ENCODE measurements at places on chromosomes 16 and 17. TPM values are rescaled to one million over a fixed set of nuclear protein-coding genes. Genes with fewer than 3 reads are reported as not detected.

Gene TEDC2
- 3.6 TPM for total RNA-seq

Gene HOXB2
- total RNA-seq = 2.7 TPM

Gene TVP23A
- not detected for total RNA-seq

Gene GSDMA
- total RNA-seq = not detected

Gene KRT14
- not detected for total RNA-seq

DNA sequence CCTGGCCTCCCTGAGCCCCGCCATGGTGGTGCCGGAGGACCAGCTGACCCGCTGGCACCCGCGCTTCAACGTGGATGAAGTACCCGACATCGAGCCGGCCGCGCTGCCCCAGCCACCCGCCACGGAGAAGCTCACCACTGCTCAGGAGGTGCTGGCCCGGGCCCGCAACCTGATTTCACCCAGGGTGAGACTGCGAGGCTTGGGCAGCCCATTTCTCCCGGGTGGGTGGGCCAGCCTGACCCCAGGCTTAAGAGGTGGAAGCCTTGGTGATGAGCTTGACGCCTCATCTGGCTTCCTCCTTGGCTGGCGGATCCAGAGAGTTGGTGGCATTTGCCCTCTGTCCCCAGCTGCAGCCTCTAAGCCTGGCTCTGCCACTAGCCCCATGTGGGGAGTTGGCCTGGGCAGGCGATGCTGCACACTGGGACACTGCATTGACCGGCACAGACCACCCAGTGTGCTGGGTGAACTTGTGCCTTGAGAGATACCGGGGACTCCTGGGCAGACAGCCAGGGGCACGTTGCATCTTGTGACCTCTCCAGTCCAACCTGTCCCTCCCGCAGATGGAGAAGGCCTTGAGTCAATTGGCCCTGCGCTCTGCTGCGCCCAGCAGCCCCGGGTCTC is 3.0 kb downstream of the CDT1 start:
- DNase-seq = no peak

DNA sequence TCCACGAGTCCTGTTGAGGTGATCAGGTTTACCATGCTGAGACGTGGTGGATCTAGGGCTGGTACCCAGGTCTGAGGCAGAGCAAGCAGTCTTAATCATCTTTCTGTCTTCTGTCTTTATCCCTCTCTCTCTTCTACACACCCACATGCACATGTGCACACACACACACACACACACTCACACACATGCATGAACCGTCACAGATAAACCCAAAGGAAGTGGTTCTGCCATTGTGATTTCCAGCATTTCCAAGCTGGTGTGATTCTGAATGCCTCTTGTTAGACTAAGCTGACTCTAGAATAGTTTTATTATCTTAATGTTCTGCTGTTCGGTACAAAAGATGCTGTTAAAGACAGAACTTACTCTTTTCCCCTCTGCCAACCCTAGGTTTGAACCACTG is 411.8 kb upstream of the SALL1 start:
- no peak for DNase-seq

- DNase-seq = no peak
These were observed 8.6 kb upstream of the PECAM1 start for GRCh38 chr17:64399071-64399766.

GRCh38 chr17:32222621-32223020 is 43.0 kb upstream of the RHBDL3 start:
- peak; percentile 15 for DNase-seq

GRCh38 chr16:11348737-11349598 is 3.7 kb downstream of the RMI2 start:
- no peak for DNase-seq

DNA sequence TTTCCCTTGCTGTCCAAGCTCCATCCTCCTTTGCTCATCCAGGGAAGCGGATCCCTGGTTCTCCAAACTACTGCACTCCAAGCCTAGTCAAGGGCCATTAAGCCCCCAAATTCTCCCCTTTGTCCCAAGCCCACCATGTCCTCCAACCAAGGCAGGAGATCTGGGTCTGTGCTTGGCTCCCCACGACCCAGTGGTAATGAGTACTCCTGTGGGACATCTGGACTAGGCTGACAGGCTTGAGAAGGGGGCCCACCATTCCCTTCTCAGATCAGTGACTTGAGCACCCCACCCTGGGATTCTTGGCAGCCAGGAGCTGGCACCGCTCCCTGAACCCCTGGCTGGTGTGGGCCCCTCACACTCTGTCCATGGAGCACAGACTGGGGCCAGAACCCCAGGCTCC is 17.1 kb downstream of the OSBPL7 start:
- no peak for DNase-seq

DNA sequence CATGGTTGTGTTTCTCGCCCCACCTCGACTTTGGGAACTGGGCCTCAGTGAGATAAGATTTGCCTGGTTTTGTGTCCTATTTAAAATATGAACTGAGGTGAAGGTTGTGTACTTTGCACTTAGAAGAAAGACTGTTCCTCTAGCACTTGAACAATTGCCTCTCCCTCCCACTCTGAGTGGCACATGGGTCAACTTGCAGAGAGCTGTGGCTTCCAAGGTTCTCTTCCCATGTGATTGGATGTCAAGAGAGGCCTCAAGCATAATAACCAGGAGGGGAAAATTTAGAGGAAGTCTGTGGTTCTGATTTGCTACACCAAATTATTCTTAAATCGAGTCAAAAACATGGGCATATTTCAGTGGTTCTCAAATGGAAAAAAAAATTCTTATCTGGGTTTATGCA is 329.2 kb downstream of the HS3ST3B1 start:
- no peak for DNase-seq

- peak; percentile 70 for DNase-seq
These were observed 14.6 kb downstream of the STH start for GRCh38 chr17:46013502-46014165.

- DNase-seq = no peak
These were observed 303.9 kb downstream of the C16orf95 start for GRCh38 chr16:87012954-87013938.

GRCh38 chr17:68325961-68326360 is 34.7 kb downstream of the ARSG start:
- no peak for DNase-seq

GRCh38 chr16:46986896-46987295 is 13.4 kb upstream of the DNAJA2 start:
- DNase-seq = no peak

DNA sequence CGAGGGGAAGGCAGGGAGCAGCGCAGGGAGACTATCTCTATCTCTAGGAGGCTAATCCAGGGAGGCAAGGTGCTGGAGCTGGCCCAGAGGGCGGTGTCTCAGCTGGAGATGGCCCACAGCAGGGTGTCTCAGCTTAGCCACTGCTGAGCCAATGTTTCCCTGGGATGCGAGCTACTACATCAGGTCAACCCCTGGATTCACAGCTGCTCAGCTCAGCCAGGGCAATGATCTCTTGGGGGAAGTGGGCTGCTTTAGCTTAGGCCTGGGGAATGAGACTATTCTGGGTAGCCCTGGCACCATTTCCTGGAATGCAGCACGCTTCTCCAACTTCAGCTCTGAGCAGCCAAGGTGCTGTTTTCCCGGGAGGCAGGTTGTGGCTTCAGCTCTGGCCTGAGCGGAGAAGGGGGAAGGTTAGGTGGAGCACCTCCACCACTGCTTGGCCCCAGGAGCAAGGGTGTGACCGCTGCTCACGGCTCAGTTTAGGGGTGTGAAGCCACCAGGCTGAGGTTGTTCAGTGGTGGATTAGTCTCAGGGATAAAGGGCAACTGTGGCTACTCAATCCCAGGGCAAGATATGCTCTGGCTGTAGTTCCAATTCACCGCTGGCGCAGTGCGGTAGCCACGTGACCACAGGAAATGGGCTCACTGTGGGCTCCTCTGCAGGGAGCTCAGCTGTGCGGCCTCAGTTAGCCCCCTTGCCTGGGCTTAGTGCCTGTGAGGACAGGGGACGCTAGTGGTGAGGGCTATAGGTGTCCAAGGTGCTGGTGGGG is 5.2 kb upstream of the PRSS21 start:
- no peak for DNase-seq

DNA sequence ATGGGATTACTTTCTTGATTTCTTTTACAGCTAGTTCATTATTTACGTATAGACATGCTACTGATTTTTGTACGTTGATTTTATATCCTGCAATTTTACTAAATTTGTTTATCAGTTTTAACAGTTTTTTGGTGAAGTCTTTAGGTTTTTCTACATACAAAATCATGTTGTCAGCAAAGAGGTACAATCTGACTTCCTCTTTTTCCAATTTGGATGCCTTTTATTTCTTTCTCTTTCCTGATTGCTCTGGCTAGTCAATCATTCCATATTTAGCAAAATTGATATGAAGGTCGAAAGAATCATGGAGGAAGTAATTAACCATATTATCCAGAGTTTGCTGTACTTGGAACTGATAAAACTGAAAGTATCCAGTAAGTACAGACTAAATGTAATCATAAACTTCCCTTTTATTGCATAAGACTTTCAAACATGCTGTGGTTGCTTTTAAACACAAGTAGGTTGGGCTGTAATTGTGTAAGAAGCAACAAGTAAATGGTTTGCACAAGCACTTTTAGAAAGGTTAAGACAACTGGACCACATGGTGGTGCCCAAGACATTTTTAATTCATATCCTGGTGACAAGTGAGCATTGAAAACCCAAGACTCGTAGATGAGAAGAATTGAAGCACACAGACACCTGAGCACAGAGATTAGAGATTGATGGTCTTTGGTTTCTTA is 8.4 kb downstream of the GDE1 start:
- peak; percentile 29 for DNase-seq

GRCh38 chr17:58331815-58332777 is 3.5 kb upstream of the TSPOAP1 start:
- no peak for DNase-seq

DNA sequence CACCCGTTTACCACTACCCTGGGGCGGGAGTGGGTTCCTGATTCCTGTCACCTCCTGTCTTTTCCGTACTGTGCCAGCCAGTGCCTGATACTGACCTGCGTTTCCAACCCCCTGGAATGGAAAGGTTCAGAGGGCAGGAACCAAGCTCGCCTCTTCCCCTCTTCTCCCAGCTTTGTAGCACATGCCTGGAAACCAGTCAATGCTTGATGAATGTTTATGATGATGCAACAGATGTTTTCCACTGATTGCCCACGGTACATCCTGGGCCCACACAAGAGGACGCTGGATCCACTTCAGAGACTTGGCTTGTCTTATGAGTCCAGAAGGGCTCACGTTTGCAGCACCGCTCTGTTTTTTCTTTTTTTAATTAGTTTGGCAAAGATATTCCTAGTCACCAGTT is 262.0 kb downstream of the CPPED1 start:
- no peak for DNase-seq

- DNase-seq = no peak
These were observed 7.2 kb downstream of the SUPT4H1 start for GRCh38 chr17:58344791-58345157.

DNA sequence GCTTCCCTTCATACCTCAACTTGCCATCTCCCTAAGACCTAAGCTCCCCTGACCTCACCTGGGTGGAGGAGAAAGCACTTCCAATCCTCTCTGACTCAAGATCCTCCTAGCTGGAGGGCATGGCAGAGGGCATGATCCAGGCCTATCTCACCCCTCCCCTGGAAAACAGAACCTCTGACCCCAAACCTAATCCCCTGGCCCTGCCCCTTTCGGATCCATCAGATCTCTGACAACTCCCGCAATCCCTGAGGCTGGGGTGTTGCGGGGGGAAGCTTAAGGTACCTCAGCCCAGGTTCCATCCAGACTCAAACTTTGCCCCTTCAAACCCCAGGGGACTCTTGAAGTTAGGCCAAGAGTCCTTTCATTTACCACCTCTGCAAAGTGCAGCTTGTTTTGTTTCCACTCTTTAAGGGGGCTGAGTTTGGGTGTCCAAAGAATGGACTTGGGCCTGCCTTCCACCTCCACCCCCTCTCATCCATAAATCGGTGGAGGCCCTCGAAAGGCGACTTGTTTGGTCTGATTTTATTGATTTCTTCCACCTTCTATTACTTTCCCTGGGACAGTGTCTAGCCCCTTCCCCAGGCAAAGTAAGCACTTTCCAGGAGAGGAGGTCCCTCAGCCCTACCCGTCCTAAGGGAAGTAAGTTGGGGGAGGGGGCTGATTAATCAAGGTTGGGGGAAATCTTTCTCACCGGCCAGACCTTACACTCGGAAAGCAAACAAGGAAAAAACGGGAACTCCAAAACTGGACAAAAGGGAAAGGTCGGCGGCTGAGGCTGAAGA is 2.6 kb downstream of the EPOP start:
- DNase-seq = no peak

- no peak for DNase-seq
These were observed 60.1 kb upstream of the CNEP1R1 start for GRCh38 chr16:49964973-49965372.

- DNase-seq = no peak
These were observed 113.0 kb upstream of the CIBAR2 start for GRCh38 chr16:85225257-85225656.

DNA sequence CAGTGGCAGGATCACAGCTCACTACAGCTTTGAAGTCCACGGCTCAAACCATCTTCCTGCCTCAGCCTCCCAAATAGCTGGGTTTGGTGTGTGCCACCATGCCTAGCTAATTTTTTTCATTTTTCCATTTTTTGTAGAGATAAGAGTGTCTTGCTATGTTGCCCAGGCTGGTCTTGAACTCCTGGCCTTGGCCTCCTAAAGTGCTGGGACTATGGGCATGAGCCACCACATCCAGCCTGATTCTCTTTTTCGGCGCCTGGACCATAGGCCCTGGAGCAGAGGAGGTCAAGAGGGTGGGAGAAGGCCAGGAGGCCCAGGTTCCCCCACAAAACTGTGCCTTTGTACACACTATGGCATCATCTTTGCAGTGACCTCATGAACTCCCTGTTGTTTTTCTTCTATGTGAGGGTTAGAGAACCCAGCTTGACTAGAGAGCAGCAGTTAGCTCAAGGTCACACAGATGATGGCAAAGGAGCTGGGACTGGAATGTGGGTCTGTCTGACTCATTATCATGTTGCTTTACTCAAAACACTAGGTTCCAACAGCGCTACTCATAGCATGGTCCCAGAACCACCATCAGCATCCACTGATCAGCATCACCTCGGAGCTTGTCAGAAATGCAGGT is 16.3 kb downstream of the SCN4A start:
- peak; percentile 74 for DNase-seq

- DNase-seq = no peak
These were observed 7.4 kb upstream of the ETV4 start for GRCh38 chr17:43553573-43553972.

DNA sequence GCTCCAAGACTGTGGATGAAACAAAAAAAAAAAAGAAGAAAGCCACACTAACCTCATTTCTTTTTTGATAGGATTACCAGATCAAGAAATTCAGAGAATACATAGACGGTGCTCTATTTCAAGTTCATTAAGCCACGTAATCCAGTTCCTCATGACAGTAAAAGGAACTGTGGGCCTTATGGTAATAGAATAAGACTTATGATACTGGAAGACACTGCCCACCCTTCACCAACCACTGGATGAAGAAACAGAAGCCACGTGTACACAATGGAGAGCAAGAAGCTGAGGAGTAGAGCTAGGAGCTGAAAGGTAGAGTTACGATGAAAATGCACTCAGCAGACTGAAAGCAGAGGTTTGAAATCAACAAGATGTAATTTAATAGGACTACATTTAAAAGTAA is 11.2 kb downstream of the NCBP3 start:
- DNase-seq = no peak

- no peak for DNase-seq
These were observed 4.5 kb upstream of the NME4 start for GRCh38 chr16:392450-393030.

GRCh38 chr16:11033629-11034420 is 89.5 kb downstream of the CLEC16A start:
- peak; percentile 92 for DNase-seq
